ENCODE measurements at places on chromosomes 13 and 19.

GRCh38 chr19:31364963-31365362 lies 15.7 kb upstream of the TSHZ3 start:
- DNase-seq = no peak

DNA sequence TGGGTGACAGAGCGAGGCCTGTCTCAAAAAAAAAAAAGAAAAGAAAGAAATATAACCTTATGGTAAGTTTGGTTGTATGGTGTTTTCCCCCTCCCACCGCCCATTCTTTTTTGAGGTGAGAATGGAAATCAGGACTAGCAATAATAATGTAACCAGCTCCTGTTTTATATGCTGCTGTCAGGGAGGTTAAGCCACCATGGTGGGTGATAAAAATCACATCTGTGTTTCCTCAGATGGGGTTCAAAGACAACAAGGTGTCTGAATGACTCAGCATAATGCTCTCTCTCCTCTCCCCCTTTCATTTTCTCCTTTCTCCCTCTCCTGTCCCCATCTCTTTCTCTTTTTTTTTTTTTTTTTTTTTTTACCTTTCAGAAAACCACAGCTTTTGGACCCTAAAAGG lies 28.3 kb upstream of the GARRE1 start:
- DNase-seq = no peak

DNA sequence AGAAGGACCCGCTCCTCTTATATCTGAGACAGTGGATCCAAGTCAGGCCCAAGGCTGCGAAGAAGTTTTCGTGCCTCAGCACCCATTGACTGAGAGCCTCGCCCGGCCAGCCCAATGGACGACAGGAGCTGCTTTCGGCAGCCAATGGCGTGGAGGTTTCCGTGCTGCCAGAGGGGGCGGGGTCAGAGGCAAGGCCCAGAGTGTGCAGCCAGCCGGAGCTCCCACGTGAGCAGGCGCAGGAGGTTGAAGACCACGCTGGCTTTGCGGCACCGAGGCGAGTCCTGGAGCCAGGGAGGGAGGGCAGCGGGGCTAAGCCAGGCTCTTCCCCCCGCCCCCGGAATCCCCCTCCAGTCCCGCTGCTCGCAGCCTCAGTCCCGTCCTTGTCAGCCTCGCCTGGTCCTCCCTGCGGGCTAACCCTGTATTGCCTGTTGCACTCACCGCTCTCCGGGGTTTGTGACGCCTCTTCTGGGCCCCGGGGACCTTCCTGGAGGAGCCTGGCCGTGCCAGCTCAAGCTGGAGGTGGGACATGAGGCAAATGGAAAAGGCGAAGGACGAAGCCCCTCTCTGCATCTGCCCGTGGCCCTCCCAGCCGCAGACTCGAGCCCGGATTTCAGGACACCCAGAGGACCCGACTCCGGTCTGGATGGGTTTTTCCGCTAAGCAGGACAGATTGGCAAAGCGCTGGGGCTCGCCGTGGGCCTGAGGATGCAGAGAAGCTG lies 1.5 kb downstream of the IFNL4 start:
- DNase-seq = no peak

DNA sequence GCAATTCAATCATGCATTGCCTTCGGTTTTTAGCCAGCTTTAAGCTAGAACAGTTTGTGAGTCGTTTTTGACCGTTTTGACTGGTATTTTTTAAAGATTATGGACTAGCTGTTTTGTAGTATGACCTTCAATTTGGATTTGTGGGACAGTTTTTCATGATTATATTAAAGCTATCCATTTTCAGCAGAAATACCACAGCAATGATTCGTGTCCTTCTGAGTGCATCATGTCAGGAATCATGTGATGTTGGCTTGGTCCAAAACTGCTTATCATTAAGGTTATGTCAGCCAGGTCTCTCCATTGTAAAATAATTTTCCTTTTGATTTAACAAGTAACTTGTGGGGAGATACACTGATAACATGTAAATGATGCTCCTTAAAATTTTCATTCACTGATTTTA lies 229.0 kb downstream of the POSTN start:
- DNase-seq = no peak

GRCh38 chr13:114108894-114109293 lies 23.5 kb downstream of the RASA3 start:
- DNase-seq = no peak

- DNase-seq = no peak
Measured at GRCh38 chr19:19459707-19460251, 54.3 kb downstream of the GATAD2A start.

DNA sequence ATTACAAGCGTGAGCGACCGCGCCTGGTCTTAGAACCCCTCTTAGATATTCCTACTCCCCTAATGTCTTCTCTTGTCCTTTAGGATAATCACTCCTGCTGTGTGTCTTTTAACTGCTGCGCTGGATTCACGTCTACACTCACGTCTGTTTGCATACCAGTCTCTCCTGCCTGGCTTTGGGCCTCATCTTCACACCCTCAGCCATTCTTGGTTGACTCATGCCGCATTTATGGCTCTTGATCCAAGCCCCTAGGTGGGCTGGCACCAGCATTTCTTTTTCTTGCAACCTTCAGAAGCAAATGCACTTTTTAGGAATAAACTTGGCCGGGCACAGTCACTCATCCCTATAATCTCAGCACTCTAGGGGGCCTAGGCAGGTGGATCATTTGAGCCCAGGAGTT lies 22.7 kb downstream of the MYO9B start:
- no peak for DNase-seq

DNA sequence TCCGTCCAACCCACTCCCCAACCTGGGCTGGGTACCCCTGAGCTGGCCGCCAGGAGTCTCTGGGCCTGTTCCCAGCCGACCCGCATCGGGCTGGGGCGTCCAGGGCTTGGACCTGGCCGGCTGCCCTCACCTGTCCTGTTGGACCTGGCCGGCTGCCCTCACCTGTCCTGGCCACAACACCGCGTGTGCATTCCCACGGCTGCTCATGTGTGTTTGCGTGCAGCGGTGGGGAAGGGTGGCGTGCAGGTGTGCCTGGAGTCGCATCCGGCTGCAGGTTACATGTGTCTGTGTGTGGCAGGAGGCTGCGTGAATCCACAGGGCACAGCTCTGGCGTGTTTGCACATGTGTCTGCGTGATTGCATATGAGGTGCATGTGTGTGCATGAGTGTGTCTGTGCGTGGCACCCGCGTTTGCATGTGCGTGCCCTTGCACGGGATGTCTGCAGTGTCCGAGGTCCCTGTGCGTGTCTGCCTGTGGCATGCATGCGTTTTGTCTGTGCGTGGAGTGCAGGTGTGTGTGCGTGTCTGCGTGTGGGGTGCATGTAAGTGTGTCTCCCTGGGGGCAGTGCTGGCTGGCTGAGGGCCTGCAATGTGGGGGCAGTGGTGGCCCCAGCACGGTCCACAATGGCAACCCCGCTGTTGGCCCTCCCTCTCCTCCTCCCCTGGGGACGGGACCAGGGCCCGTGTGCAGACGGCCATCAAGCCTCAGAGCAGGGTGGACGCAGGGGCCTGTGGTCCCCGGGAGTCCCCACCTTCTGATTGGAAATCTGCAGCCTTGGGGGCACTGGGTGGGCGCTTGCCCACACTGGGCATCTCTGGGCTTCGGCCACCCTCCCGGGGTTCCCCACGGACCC lies 3.4 kb downstream of the EFNA2 start:
- no peak for DNase-seq

DNA sequence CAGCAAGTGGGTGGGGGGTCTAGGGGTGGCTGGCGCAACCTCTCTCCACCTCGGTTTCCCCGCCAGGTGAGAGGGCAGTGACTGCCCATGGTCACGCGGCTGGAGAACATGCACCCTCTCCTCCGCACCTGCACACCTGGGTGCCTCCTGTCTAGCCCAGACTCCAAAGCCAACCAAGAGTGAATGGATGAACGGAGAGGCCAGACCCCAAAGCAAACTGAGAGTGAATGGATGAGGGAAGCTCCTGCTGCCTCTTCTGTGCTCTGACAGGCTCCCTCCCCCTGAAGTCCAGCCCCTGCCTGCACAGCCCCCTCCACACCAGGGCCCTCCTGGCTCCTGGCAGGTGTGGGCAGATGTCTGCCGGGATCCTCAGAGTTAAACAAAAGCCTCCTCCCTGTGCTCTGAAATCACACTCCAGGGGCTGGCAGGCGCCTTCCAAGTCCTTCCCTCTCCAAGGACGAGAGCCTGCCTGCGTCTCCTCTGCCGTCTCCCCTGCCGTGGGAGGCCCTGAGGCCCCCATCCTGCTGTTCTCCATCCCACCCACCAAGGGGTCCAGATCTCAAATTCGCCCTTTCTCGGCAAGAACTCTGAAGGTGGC lies 2.2 kb downstream of the SBNO2 start:
- DNase-seq = no peak

GRCh38 chr13:71858647-71859046 lies 8.4 kb downstream of the DACH1 start:
- no peak for DNase-seq

GRCh38 chr13:23995283-23996073 lies 98.2 kb upstream of the C1QTNF9B start:
- DNase-seq = no peak

DNA sequence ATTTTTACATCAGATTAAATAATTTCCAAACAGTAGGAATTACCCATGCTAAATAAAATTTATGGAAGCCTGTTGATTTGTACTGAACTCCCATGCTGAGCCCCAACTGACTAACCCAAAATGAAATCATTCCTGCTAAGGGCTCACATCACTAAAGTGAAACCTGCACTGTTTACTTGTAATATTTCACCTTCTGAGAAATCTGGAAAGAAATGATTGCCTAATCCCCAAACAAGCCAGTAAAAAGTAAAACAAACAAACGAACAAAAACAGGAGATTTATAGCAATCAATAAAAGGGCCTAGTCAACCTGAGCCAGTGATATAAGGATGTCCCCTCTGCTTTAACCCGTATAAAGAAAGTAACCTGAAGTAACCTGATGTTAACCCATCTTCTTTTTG lies 1599.8 kb downstream of the OLFM4 start:
- DNase-seq = no peak

DNA sequence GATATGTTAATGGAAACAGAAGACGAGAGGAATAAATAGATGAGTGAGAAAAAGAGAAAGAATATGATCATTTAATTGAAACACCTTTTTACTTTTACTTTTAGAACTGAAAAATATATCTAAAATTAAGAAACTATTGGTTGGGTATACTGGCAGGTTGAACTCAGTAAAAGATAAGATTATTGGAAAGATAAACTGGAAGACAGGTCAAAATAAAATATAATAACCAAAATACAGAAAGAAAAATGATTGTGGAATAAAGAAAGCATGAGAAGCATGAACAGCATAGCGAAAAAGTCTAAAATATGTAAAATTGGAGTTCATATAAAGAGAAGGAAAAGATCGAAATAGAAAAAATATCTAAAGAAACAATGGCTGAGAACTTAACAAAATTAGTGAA lies 242.2 kb upstream of the MIR17HG start:
- no peak for DNase-seq

- DNase-seq = no peak
Measured at GRCh38 chr19:45668342-45668871, 386 bp downstream of the GIPR start.

GRCh38 chr13:71320452-71320851 lies 546.6 kb downstream of the DACH1 start:
- no peak for DNase-seq

DNA sequence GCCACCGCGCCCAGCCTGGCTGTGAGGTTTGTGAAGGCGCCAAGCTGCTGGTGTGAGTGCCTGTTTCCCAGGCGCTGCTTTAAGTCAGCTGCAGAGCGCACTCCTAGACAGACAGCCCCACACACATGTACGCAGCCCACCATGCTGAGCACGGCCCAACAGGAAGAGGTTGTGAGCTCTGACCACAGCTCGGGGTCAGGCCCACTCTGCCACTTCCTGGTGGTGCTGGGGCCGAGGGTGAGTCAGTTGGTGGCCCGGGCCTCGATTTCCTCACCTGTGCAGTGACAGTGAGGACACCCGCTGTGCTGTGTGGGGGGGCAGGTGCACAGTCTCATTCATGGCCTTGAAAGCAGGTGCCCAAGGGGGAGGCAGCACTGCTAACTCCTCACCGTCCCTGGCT lies 106.7 kb downstream of the KDM4B start:
- no peak for DNase-seq

Data from NCI-H1417 treated with DMSO at 0.1 percent for 48 hours (cell line).